ENCODE measurements at places on chromosomes 3 and 15. TPM values are rescaled to one million over a fixed set of nuclear protein-coding genes. Genes with fewer than 3 reads are reported as not detected.

Gene CCRL2
- total RNA-seq, result 3.9 TPM

DNA sequence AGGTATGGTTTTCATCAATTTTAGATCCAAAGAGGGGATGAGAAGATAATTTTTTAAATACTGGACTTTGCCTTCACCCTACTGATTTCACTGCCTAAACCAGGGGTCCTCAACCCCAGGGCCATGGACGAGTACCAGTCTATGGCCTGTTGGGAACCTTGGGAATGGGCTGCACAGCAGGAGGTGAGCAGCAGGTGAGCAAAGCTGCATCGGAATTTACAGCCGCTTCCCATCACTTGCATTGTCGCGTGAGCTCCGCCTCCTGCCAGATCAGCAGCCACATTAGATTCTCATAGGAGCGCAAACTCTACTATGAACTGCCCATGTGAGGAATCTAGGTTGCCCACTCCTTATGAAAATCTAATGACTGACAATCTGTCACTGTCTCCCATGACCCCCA, 76.3 kb upstream of the TTBK2 start:
- DNase-seq, result no peak

DNA sequence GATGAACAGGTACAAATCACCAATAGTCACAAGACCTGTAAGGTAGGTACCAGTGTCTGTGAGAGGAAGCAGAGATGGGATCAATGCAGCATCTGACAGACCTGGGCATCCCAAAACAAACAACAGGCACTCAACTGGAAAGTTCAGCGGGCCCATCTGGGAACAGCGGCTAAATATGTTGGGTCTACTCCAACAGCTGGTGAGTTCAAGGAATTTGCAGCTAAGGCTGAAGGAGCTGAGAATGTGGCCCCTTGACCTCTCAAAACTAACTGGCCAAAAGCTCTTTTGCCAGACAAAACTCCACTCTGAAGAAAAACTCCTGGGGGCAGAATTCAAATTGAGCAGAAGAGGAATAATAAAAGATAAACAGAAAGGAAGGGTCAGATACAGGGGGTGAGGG, 24.4 kb downstream of the AVEN start:
- DNase-seq, result no peak

DNA sequence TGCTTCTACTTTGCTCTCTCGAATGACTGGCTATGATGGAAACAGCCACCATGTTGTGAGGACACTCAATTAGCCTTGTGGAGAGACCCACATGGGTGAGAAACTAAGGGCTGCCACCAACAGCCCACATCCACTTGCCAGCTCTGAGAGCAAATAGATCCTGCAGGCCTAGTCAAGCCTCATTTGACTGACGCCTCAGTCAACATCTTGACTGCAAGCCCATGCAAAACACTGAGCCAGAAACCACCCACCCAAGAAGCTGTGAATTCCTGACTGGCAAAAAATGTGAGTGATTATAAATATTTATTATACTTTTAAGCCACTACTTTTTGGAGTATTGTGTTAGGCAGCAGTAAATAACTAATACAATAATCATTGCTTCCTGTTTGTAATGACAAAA, 58.4 kb downstream of the NOX5 start:
- no peak for DNase-seq

DNA sequence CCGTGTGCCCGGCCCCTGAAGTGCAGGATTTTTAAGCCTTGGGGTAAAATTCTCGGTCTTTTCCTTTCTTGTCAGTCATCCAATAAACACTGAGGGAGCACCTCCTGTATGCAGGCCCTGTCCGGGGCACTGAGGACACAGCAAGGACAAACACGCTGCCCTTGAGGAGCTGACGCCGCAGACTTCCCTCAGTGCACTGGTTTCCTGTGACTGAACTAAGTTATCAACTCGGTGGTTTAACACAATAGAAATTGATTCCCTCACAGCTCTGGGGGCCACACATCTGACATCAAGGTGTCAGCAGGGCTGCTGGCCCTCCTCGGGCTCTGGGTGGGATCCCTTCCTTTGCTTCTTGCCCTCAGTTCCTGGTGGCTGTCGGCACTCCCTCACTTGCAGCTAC, 65.1 kb downstream of the ZNF445 start:
- no peak for DNase-seq

GRCh38 chr3:140636406-140637138, 41.3 kb upstream of the TRIM42 start:
- DNase-seq, result peak; percentile 4

DNA sequence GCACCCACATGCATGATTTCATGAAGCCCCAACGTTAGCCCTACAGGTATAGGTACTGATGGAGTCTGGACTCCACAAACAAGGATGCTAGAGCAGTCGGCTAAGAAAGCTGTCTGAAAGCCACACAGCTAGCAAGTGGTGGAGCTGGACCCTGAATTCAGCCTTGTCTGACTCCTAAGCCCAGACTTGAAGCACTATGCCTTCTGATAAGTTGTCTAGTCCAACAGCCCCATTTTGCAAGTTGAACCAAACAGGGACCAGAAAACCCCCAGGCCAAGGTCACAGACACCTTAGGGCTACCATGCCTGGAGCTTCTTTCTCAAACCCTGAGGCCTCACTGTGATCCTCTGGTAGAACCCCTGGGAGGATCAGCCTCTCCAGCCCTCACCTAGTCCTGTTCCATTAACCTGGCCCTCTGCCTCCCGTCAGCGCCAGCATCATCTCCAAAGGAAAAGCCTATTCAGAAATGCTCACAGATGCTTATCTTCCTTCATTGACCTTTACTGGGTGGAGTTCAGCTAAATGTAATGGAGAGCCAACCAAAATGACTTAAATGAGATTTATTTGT, 1.7 kb upstream of the SLCO2A1 start:
- no peak for DNase-seq

- no peak for DNase-seq
These were observed 399.4 kb upstream of the ATP11B start for GRCh38 chr3:182393830-182394367.

DNA sequence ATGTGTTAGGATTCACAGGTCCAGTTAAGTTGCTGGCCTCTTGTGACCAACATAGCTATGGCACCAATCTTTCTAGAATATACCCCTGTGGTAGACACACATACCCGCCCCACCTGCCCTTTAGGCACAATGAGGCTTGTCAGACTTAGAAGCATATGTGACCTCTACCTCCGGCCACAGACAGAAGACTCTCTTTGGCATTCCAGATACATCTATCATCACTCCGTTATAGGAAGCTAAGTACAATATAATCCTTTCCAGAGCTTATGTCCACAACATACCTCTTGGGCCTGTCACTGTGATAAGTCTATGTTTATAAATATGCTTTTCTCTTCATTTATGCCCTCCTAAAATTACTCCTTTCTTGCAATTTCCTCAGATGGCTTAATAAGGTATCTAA, 39.8 kb downstream of the CD47 start:
- no peak for DNase-seq

GRCh38 chr3:171068658-171069057, 42.1 kb upstream of the SLC2A2 start:
- no peak for DNase-seq
